Heart left ventricle (tissue), 16 donors: ENCODE measurements at places on chromosomes 3 and 15. TPM values are rescaled to one million over a fixed set of nuclear protein-coding genes. Genes with fewer than 3 reads are reported as not detected.
A peak's percentile ranks its signal among the peaks of the same experiment; 100 is the strongest.

DNA sequence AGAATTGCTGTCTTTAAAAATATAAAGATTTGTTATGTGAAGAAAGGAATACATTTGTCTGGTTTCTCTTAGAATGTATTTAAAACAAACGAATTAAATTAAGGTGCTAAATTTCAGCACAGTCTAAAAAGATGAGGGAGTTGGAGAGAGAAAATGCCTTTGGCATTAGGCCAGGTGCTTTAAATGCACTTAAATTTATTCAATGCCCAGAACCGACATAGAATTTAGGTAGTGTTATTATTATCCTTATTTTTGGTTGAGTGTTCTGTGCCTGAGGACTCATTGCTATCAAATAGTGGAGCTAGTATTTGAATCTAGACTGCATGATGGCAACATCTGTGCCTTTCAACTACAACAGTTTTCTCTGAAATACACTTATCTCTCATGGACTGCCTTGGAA lies 287.5 kb downstream of the RBMS3 start:
- H3K4me1 ChIP-seq: no peaks in the 10 kb centered on the region
- H3K27ac ChIP-seq: no peak overlapping the region
- DNase-seq: no peak
- H3K4me3 ChIP-seq: no peak overlapping the region
- no peaks in the 10 kb centered on the region for H3K36me3 ChIP-seq

- peaks cover 10% of the 10 kb centered on the region for H3K4me1 ChIP-seq
- H3K27ac ChIP-seq: no peak overlapping the region
- H3K36me3 ChIP-seq: peaks cover 8% of the 10 kb centered on the region
- no peak overlapping the region for H3K4me3 ChIP-seq
These were observed 15.6 kb downstream of the DCBLD2 start for GRCh38 chr3:98885851-98886250.

DNA sequence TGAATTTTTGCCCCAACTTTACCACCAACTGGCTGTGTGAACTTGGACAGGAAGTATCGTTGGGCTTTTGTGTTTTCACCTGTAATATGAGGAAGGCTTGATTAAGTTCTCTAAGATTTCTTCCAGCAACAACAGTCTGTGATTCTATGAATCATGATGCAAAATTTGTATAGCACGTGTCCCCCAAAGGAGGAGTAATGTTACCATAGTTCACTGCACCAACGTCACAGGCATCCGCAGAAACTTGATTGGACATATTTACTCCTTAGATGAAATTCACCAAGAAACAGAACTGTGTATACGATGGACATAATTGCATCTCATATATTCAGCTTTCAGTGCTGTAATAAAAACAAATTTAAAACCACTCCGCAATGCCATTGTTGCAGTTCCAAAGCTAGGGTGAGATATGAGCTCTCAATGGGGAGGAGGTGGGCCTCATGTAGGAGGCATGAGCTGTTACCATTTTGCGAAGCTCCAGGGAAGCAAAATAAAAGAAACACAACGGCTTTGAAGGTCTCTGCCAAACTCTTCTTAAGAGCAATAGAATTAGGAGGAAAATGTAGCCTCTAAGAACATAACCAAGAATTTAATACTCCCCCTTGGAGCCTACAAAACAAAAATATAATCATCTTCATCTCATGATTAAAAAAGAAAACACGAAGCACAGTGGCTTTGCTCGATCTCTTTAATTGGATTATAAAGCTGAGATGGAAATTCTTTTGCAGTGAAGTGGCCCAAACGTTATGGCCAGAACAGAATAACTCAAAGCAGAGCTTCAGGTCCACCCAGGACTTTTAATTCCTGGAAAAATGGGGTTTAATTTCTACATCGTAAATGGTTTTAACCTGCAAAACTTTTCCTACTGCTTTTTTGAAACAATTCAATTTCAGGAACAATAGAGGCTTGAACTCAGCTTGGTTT lies 80.7 kb downstream of the CHST2 start:
- no peaks in the 10 kb centered on the region for H3K36me3 ChIP-seq
- H3K4me1 ChIP-seq: no peaks in the 10 kb centered on the region
- H3K4me3 ChIP-seq: no peak overlapping the region
- no peak for DNase-seq
- H3K27ac ChIP-seq: no peak overlapping the region

Gene SKOR1
- 0.26 TPM for polyA plus RNA-seq

GRCh38 chr15:70259640-70260508 lies 162.2 kb upstream of the TLE3 start:
- peak; percentile 15 for DNase-seq
- H3K27me3 ChIP-seq: no peaks in the 10 kb centered on the region
- peaks cover 10% of the 10 kb centered on the region for H3K4me1 ChIP-seq
- no peak overlapping the region for H3K27ac ChIP-seq

Gene C2CD4A
- 0.04 TPM for polyA plus RNA-seq

DNA sequence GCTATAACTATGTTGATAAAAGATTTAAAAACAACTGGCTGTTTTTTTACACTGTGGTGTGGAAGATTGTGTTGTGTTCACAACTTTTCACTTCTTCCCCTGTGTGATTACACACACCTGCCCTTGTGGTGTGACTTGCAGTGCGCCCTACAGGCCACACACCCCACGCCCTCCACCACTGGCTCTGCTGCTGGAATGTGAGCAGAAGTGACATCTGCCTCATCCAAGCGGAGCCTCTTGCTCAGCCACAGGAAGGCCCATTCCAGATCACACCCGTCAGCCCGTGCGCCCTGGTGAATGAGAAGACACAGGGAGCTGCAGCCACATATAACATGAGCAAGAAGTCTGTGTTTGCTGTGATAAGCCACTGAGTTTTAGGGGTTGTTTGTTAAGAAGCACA lies 7.0 kb downstream of the CCR2 start:
- H3K27me3 ChIP-seq: no peaks in the 10 kb centered on the region
- H3K36me3 ChIP-seq: no peaks in the 10 kb centered on the region
- no peak for DNase-seq
- no peak overlapping the region for H3K27ac ChIP-seq
- H3K4me3 ChIP-seq: no peak overlapping the region

Gene CALML4
- polyA plus RNA-seq: 1.2 TPM

- peak; percentile 98 for DNase-seq
- peaks cover 11% of the 10 kb centered on the region for H3K4me1 ChIP-seq
- H3K27me3 ChIP-seq: no peaks in the 10 kb centered on the region
- peak within 1 kb of the TSS; percentile 85 for H3K4me3 ChIP-seq
These were observed at the start of gene GPX1 for GRCh38 chr3:49358217-49358883. Gene GPX1, minus strand, starts transcription at chr3:49358353. Its CDS starts 75 bp downstream, at chr3:49358278.
